ENCODE measurements at places on chromosomes 16 and 17.

DNA sequence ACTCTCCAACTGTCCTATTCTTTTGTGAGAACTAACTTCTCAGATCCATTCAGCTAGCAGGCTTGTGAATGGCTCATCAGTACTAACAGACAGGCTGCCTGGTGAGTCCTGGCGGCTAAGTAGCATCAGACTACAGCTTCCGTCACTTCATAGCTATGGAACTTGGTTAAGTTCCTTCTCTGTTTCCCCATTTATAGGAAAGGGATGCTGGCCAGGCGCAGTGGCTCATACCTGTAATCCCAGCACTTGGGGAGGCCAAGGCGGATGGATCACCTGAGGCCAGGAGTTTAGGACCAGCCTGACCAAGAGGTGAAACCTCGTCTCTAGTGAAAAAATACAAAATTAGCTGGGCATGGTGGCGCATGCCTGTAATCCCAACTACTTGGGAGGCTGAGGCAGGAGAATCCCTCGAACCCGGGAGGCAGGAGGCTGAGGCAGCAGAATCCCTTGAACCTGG is 49.9 kb upstream of the TANGO6 start:
- no peak overlapping the region for H3K4me3 ChIP-seq
- no peaks in the 10 kb centered on the region for H3K4me1 ChIP-seq
- H3K27me3 ChIP-seq, result no peaks in the 10 kb centered on the region
- H3K27ac ChIP-seq, result no peak overlapping the region
- H3K36me3 ChIP-seq, result no peaks in the 10 kb centered on the region
- no peak for DNase-seq

DNA sequence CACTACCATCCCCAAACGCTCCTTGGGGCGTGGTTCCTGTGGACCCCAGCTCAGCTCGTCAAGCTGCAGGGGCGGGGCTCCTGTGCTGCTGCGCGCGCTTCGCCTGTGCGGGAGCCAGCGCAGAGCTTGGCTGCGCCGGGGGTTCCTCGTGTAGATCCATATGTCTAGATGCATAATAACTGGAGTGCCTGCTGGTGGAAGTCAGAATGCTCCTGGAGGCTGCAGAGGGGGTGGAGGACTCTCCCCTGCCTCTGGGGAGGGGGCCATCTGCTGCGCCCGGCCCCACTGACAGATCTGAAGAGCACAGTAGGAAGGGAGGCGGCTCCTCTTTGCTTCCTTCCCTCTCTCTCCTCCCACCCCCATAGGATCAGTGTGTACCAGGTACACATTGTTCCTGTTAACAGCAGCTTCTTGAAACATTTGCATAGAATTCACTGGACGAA is 4.6 kb downstream of the RASD1 start:
- no peak overlapping the region for H3K27ac ChIP-seq
- peaks cover 6% of the 10 kb centered on the region for H3K36me3 ChIP-seq
- DNase-seq, result no peak

DNA sequence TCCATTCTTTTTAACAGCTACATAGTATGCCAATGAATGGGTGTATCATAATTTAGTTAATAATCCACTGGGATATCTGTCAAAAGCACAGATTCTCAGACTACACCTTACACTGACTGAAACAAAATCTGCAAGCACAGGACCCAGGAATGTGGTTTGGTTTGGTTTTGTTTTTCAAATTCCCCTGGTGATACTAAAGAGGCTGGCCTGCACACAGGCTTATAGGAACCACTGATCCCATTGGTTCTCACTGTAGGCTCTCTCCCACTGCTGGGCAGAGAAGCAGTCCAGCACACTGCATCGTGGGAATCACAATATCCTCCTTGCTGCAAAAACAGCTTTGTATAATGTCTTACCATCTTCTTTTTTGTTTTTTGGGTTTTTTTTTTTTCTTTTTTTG is 67.1 kb downstream of the TEX14 start:
- no peaks in the 10 kb centered on the region for H3K27me3 ChIP-seq
- no peaks in the 10 kb centered on the region for H3K36me3 ChIP-seq
- no peak for DNase-seq
- no peak overlapping the region for H3K27ac ChIP-seq
- no peaks in the 10 kb centered on the region for H3K4me1 ChIP-seq

- no peak overlapping the region for H3K27ac ChIP-seq
- H3K4me1 ChIP-seq, result peaks cover 2% of the 10 kb centered on the region
- H3K36me3 ChIP-seq, result no peaks in the 10 kb centered on the region
- no peak for DNase-seq
Measured at GRCh38 chr16:477301-478157, 50.0 kb upstream of the CAPN15 start.

DNA sequence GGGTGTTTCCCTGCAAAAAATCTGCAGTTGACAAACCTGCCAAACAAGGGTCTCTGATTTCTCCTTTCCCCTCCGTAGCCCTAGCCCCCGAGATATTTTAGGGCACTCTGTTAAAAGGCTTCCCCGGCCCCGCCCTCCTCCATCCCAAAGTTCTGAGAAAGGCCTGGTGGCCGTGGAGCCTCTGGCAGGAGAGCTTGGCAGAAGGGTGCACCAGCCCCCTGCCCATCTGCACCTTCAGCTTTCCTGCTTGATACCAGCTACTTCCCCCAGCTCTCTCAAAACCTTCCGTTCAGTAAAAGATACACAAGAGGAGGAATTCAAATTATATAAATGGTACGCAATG is 711 bp upstream of the CANT1 start:
- H3K27ac ChIP-seq, result peak overlapping the region; percentile 95
- peak overlapping the region; percentile 96 for H3K4me3 ChIP-seq
- no peak for DNase-seq
- no peaks in the 10 kb centered on the region for H3K36me3 ChIP-seq
- H3K4me1 ChIP-seq, result peaks cover 37% of the 10 kb centered on the region
- peaks cover 17% of the 10 kb centered on the region for H3K27me3 ChIP-seq

GRCh38 chr17:34996422-34997285 is 16.3 kb downstream of the LIG3 start:
- H3K27me3 ChIP-seq, result no peaks in the 10 kb centered on the region
- H3K4me1 ChIP-seq, result peaks cover 7% of the 10 kb centered on the region
- H3K36me3 ChIP-seq, result peaks cover 13% of the 10 kb centered on the region
- DNase-seq, result no peak
- H3K27ac ChIP-seq, result no peak overlapping the region
- no peak overlapping the region for H3K4me3 ChIP-seq

- H3K36me3 ChIP-seq, result peaks cover 63% of the 10 kb centered on the region
- DNase-seq, result no peak
- peak overlapping the region; percentile 86 for H3K4me3 ChIP-seq
- peaks cover 98% of the 10 kb centered on the region for H3K4me1 ChIP-seq
Measured at GRCh38 chr16:10895053-10895946, 18.3 kb downstream of the CIITA start.

DNA sequence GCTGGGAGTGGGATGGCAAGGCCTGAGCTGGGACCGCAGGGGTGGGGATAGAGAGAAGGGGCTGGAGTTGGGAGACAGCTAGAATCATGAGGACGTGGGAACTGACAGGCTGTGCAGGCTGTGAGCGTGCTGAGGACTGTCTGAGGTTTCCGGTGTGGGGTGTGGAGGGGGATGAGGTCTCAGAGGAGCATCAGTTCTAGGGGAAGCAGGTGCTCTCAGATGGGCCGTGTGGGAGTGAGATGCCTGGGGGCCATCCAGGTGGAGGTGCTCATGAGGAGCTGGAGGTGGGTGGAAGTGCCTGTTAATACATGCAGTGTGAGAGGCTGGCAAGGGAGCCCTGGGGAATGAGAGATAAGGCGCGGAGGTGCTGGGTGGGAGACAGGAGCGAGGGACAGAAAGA is 27.2 kb downstream of the HASPIN start:
- H3K4me1 ChIP-seq, result peaks cover 10% of the 10 kb centered on the region
- H3K4me3 ChIP-seq, result no peak overlapping the region
- H3K27ac ChIP-seq, result no peak overlapping the region
- H3K27me3 ChIP-seq, result no peaks in the 10 kb centered on the region
- no peak for DNase-seq

DNA sequence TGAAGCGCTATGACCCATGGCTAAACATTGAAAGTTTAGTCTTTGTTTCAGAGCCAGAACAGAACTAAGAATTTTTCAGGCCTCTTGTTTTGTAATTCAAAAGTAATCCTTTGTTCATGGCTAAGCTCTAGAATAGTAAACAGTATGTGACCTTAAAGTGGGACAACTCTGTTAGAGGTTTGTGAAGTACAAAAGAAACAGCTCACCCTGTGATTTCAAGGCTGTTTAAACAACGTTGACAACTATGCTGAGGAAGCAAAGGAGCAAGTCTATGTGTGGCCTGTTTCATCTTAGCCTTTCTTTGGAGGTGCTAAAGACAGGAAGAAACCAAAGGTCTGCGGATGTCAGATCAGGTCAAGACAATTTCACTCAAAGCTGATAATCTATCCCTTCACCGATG is 40.4 kb downstream of the MYOCD start:
- H3K27ac ChIP-seq, result no peak overlapping the region
- H3K4me3 ChIP-seq, result no peak overlapping the region
- H3K4me1 ChIP-seq, result no peaks in the 10 kb centered on the region
- H3K36me3 ChIP-seq, result no peaks in the 10 kb centered on the region
- H3K27me3 ChIP-seq, result peaks cover 5% of the 10 kb centered on the region

- DNase-seq, result no peak
- no peak overlapping the region for H3K4me3 ChIP-seq
- no peak overlapping the region for H3K27ac ChIP-seq
- no peaks in the 10 kb centered on the region for H3K27me3 ChIP-seq
- no peaks in the 10 kb centered on the region for H3K36me3 ChIP-seq
- H3K4me1 ChIP-seq, result no peaks in the 10 kb centered on the region
Measured at GRCh38 chr16:59591480-59591879, 857.4 kb upstream of the GOT2 start.

GRCh38 chr17:22145605-22146178 is 453.4 kb downstream of the KCNJ18 start:
- no peak for DNase-seq
- H3K36me3 ChIP-seq, result no peaks in the 10 kb centered on the region
- no peak overlapping the region for H3K4me3 ChIP-seq
- no peak overlapping the region for H3K27ac ChIP-seq

DNA sequence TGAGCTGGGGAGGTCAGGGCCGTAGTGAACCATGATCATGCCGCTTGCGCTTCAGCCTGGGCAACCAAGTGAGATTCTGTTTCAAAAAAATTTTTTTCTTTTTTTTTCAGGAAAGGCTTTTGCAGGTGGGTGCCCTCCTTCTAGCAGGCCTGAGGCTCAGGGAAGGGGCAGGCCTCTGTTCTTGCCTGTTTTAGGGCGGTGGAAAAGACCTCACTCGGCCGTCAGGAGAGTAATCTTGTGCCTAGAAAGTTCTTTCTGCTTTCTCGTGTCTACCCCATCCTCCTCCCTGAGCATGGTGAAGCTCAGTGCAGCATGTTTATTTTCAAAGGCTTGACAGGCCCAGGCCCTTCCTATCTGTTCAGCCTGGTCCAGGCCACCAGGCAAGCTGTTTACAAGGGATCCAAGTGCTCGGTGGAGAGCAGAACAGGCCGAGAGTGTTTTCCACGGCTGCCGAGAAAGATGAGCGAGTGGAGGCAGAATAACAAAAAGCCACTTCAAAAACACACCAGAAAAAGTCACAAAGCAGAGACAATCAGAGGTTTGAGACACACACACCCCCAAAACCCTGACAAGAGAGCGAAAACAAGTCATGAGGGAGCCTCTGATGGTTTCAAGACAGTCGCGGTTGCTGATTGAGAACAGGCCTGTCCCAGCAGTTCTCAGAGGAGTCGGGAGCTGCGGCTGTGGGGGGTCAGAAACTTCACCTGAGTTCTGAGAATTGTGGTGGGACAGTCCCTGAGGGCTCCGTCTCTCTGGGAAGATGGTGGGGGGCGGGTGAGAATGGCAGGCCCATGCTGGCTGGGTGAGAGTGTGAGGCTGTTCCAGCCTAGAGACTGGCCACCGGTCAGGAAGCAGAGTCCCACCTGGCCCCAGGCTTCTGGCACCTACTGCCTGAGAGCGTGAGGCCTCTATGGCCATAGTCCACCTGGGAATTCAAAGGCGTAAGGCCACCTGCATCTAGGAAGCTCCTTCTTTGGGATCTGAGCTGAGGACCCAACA is 37.5 kb upstream of the CCR7 start:
- H3K4me1 ChIP-seq, result peaks cover 66% of the 10 kb centered on the region
- H3K27ac ChIP-seq, result peak overlapping the region; percentile 64

- DNase-seq, result peak; percentile 75
- no peaks in the 10 kb centered on the region for H3K27me3 ChIP-seq
- H3K27ac ChIP-seq, result no peak overlapping the region
- H3K4me1 ChIP-seq, result peaks cover 3% of the 10 kb centered on the region
- H3K4me3 ChIP-seq, result no peak overlapping the region
Measured at GRCh38 chr17:74961657-74962350, 10.8 kb downstream of the HID1 start.

- peaks cover 63% of the 10 kb centered on the region for H3K4me1 ChIP-seq
- H3K36me3 ChIP-seq, result no peaks in the 10 kb centered on the region
- H3K27me3 ChIP-seq, result no peaks in the 10 kb centered on the region
- peak overlapping the region; percentile 97 for H3K27ac ChIP-seq
- H3K4me3 ChIP-seq, result peak overlapping the region; percentile 35
Measured at GRCh38 chr16:53094013-53094630, 39.3 kb downstream of the CHD9 start.

GRCh38 chr17:80792373-80792781 is 199.3 kb upstream of the CHMP6 start:
- H3K4me1 ChIP-seq, result peaks cover 20% of the 10 kb centered on the region
- H3K27me3 ChIP-seq, result no peaks in the 10 kb centered on the region
- H3K36me3 ChIP-seq, result peaks cover 13% of the 10 kb centered on the region
- no peak overlapping the region for H3K4me3 ChIP-seq

DNA sequence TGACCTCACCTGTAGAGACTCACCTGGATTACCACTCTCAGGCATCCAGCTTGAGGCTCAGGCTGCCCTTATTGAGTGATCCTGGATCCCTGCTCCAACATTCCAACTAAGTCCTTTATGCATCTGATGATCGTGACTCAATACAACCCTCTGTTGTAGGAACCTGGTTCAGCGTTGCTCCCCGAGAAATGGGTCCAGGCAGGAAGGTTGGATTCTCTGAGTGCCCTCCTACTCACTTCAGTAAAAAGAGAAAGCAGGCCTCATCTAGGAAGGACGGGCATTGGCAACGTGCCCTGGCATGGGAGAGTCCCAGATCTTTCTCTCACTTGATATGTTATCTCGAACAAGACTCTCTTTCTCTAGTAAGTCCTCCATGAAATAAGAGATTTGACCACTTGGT is at the start of gene OR3A1:
Gene OR3A1 (minus strand): TSS at position 101 of the 400 bp plus-strand sequence. CDS start 5,778 bp downstream, outside the sequence.
- H3K4me1 ChIP-seq, result no peaks in the 10 kb centered on the region
- peaks cover 28% of the 10 kb centered on the region for H3K27me3 ChIP-seq
- no peaks in the 10 kb centered on the region for H3K36me3 ChIP-seq
- no peak for DNase-seq
- no peak within 1 kb of the TSS for H3K4me3 ChIP-seq
- no peak within 1 kb of the TSS for H3K27ac ChIP-seq

- DNase-seq, result no peak
- no peaks in the 10 kb centered on the region for H3K4me1 ChIP-seq
- peaks cover 4% of the 10 kb centered on the region for H3K36me3 ChIP-seq
- H3K4me3 ChIP-seq, result no peak overlapping the region
- no peak overlapping the region for H3K27ac ChIP-seq
Measured at GRCh38 chr17:9587969-9588656, 11.7 kb downstream of the CFAP52 start.

- H3K27ac ChIP-seq, result no peak overlapping the region
- H3K4me1 ChIP-seq, result no peaks in the 10 kb centered on the region
- H3K36me3 ChIP-seq, result no peaks in the 10 kb centered on the region
- H3K4me3 ChIP-seq, result no peak overlapping the region
- DNase-seq, result no peak
- H3K27me3 ChIP-seq, result peaks cover 38% of the 10 kb centered on the region
Measured at GRCh38 chr17:10600571-10600970, 51.1 kb upstream of the MYH2 start.

GRCh38 chr17:67129283-67129682 is 84.9 kb downstream of the CACNG1 start:
- no peak overlapping the region for H3K27ac ChIP-seq
- H3K4me3 ChIP-seq, result no peak overlapping the region
- H3K4me1 ChIP-seq, result peaks cover 6% of the 10 kb centered on the region
- H3K27me3 ChIP-seq, result no peaks in the 10 kb centered on the region
- no peak for DNase-seq
- H3K36me3 ChIP-seq, result peaks cover 27% of the 10 kb centered on the region

- H3K27me3 ChIP-seq, result no peaks in the 10 kb centered on the region
- peaks cover 32% of the 10 kb centered on the region for H3K4me1 ChIP-seq
- peak overlapping the region; percentile 91 for H3K27ac ChIP-seq
- no peak overlapping the region for H3K4me3 ChIP-seq
Measured at GRCh38 chr16:84585467-84585866, 32.4 kb downstream of the COTL1 start.
